ENCODE measurements at places on chromosomes 6 and 20.

DNA sequence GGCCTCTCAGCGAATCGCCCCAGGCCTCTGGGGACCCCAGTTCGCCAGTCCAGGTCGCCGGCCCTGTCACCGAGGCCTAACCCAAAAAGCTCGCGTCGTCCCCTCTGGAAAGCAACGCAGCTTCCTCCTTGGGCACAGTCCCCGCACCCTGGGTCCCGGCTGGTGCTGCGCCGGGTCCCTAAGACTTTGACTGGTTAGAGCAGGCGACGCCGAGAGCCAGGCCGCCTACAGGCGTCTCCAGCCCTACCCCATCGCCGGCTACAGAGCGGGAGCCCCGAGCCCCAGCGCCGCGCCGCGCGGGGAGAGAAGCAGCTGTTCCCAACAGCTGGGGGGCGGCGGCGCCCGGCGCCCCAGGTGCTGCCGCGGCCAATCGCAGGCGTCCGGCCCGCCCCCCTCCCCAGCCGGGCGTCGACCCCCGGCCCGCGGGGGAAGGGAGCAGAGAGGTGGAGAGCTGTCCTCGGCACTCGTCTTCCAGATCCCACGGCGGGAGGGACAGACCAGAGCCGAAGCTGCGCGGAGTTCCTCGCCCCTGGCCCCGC, 540 bp upstream of the RBM24 start:
- peak; percentile 1 for DNase-seq

GRCh38 chr6:9784786-9785185, 630.1 kb downstream of the TFAP2A start:
- no peak for DNase-seq

DNA sequence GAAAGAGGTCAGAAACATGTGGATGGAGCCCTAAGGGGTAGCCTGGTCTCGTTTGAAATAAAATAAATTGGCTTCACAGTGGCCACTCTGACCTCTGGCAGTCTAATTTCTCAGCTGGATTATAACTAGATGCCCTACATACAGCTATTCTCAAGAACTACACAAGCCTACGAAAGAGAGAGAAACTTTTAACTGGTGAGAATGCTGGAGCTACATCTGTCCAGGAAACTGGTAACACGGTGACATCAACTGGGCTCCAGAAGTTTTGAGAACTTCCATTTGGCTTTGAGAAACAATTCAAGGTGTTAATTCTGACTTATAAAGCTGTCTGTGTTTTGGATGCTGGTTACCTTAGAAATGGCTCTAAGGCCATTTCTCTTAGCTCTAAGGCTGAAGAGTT, 187.3 kb upstream of the TENT5A start:
- no peak for DNase-seq

DNA sequence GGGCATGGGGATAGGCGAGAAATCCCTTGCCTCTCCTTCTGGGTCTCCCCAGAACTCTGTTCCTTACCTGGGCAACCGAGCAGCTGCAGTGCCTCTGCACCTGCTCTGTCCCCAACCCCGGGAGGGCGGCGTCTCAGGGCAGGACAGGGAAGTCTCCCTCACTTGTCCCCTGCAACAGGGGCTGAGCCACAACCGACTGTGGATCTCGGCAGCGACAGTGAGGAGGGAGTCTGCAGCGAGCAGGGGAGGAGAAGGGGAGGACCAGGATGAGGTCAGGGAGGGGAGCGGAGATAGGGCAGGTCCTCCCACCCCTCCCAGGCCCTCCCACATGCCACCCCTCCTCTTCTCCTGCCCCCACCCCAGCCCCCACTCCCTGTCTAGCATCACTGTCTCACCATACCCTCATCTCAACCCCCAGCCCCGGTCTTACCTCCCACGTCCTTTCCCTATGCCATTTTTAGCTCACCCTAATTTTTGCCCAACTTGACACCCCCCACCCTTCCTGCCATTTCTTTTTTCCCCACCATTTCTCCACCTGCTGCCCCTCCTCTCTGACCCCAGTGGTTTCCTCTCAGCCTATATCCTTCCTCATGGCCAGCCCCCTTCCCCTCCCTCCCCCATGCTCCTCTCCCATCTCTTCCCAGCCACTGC, at the start of gene TNXB:
TSS of gene TNXB (minus strand) at position 225 of the 651 bp plus-strand sequence. CDS start 11,140 bp downstream, outside the sequence.
- DNase-seq, result no peak

- DNase-seq, result no peak
Observed at GRCh38 chr6:160462551-160463109, 114.5 kb downstream of the SLC22A3 start.

- DNase-seq, result no peak
Observed at GRCh38 chr20:5886788-5887187, 63.5 kb downstream of the TRMT6 start.
